ENCODE measurements at places on chromosomes 11 and 22. TPM values are rescaled to one million over a fixed set of nuclear protein-coding genes. Genes with fewer than 3 reads are reported as not detected.

The OR51B4 gene
- total RNA-seq = not detected

The EIF3L gene
- 204 TPM for total RNA-seq

The FGF3 gene
- not detected for total RNA-seq

The MMP1 gene
- total RNA-seq = 0.29 TPM

The PPP2R5B gene
- 30.6 TPM for total RNA-seq

The CD6 gene
- total RNA-seq = not detected

The GGTLC3 gene
- not detected for total RNA-seq

The C1QTNF5 gene
- 0.11 TPM for total RNA-seq

- DNase-seq = no peak
Measured at GRCh38 chr11:69307421-69307820, 13.5 kb downstream of the MYEOV start.

- peak; percentile 72 for DNase-seq
Measured at GRCh38 chr22:24503137-24503842, 8.2 kb downstream of the UPB1 start.

DNA sequence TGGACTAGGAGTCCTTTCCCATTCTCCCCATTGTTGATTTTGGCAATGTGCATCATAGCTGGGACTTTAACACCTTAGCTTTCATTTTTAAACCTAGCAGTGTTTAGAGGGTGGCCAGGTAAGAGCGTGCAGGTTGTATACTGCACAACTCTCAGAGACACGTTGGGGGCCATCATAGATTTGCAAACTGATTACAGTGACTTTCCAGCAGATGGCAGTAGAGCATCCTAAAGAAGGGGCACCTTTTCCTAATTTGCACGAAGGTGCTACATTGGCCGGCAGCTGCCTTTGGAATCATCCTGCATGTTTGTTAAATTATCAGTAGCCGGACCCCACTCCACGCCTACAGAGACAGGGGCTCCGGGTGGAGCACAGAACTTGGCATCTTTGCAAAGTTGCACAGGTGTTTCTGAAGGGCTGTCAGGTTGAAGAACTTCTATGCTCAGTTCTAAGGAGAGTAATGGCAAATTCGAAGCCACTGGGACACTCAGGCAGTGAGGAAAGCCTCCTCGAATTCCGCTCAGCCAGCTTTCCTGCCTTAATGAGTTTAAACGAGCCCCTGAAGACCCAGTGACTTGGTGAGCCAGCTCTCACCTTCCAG, 7.7 kb downstream of the LHFPL7 start:
- DNase-seq = no peak

DNA sequence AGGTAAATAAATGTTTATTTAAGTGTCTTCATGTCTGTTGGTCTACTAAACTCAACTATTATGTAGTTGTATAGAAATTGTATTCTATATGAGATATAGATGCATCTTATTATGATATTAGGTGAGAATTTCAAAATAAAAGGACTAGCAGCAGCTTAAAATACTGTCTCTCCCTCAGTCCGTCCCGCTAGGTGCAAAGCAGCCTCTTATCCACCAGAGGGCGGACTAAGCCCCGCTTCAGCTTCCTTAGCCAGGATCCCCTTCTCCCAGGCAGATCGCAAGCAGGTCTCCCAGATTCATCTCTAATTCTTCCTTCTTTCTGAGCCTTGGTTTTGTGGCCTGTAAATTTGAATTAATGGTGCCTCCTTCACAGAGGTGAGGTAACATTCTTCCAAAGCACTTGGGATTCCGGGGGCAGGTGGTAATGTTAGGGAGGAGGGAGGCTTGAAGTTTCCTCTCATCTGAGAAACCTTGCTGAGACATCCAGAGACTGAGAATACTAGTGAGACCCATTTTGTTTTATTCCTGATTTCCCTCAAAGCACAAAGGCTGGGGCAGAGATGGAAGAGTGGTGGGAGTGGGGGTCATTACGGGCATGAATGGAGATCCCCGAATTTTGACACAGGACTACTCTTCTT, 13.5 kb upstream of the INSC start:
- peak; percentile 63 for DNase-seq

DNA sequence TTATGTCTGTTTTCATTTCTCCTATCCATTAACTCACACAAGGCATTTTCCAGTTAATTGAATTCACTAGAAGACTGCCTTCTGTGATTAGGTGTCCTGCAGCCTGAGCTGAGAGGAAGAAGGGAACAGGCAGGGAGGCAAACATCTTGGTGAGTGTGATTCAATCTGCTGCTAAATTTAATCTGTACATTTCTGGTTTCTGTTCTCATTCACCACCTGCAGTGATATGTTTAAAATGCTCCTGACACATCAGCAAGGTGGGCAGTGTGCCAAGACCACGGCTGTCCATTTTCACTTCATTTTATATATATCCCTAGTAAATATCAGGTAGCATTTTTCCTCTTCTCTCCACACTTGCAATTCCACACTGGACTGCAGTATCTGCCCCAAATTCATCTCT, 416.5 kb downstream of the TMEM135 start:
- DNase-seq = no peak

DNA sequence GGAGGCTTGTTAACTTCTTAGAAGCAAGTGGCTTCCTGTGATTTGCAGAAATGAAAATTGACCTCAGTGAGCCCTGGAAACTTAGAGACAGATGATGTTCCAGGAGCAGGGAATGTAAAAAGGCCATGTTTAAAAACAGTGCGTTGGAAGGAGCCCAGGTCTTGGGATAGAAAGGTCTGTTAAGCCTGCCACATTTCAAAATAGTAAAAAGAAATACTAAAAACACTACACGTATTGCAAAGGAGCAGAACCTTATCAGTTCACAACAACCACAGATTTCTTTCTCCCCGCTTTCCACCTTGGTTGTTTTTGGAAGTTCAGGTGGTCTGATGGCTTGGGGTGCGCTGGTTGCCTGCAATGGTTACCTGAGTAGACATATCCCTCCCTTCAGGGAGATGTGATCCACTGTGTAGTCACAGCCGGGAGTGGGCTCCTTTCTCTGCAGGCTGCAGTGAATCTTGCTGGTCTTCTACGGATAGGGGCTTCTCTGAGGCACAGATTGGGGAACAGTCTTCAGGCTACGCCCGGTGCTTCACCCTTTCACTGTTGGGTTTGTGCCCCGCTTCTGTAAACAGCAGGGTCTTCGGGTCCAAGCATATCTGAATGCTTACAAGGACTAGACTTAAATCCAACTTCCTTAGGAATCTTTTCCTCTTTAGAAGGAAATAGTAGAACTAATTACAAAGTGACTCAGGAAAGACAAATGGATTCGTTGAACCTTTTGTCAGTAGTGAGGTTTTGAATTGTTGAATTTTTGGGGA, 1.9 kb downstream of the TEAD1 start:
- no peak for DNase-seq

GRCh38 chr11:118398791-118399559, 2.4 kb upstream of the ATP5MG start:
- DNase-seq = no peak

DNA sequence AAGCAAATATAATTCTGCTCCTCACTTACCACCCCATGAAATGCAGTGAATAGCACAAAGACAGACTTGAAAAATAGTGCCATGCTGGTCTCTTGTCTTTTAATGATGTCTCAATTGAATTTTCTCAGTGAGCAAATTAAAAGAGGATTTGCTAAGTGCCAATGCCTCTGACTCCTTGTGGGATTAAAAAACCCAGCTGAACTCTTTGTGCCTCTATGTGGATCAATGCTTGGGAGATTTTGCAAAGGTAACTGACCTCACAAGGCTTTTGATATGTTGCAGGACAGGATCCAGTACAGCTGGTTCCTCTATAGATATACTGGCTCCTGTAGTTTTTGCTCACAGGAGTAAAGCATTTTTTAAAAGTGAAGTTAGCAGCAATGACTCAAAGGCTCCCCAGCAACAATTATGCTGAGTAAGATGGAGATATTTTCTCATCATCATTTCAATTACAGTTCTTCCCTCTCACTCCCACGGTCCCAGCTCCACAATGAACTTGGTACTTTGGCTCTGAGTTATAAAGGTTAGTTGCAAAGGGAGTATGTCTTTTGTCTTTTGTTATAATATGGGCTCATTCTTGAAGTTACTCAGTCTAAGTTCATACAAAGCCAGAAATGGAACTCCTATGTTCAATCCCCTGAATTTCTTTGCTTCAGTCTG, 471.5 kb downstream of the LRRC4C start:
- DNase-seq = no peak

DNA sequence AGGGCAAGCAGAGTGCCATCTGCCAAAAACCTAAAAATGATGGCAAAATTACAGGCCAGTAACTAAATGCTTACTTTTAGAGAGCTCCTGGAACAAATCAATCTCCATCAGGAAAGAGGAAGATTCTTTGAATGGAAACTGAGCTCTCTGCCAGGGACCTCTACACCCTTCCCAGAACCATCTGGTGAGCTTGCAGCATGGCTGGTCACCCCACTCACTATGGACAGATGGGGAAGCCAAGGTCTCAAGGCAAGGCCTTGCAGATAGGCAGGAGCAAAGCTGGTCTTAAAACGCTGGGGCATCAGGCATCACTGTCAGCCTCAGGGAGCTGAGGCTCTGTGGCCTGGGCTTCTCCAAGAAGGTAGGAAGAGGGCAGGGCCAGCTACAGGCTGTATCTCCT, 36.2 kb downstream of the SERGEF start:
- no peak for DNase-seq

DNA sequence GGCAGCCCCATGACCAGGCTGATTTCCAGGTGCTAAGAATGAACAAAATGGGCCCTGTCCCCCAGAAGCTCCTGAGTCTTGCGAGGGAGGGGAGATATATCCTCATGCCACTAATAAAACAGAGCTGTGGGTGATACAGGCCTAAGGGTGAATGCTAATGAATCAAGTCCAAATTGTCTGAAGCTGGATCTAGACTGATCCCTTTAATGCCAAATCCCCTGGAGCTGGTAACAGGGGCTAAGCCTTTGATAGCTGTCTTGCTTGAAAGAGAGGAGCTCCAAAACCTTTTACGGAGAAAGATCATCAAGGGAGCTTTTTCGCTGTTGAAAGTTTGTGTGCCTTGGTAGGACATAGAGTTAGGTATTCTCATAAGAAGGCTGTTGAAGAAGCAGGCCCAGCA, 79.7 kb downstream of the PPFIBP2 start:
- DNase-seq = no peak

DNA sequence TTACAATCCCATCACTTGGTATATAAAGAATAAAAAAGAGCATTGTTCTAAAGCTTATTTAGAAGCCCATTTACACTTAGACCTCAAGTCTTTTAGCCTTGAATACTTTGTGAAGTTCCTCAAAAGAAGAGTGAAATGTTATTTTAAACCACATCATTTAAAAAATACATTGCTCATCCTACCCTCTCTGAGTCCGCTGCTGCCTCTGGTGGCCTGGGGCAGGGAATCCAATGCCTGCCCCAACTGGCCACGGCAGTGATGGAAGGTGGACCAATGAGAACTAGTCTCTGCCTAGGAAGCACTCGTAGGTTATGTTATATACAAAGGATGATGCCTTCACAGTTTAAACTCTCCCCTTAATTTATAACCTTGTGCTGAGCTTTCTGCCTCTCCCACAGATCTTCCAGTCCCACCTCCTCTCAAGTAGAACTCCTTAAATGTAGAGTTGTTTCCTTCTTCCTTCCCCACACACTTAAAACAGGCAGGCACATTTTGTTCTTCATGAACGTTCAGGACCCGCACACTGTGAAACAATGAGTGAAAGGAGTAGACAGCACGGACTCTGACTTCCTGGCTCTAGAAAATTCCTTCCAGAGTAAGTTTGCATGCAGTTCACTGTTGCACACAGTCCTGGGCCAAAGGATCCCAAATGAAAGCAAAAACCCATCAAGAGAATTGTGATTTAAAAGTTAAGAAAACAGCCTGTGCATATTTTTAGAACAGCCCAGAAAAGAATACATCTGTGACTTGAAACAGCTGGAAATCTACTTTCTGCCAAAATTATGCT, 167.8 kb downstream of the RRAS2 start:
- no peak for DNase-seq

- no peak for DNase-seq
Measured at GRCh38 chr22:16810188-16810802, 14.9 kb downstream of the XKR3 start.

DNA sequence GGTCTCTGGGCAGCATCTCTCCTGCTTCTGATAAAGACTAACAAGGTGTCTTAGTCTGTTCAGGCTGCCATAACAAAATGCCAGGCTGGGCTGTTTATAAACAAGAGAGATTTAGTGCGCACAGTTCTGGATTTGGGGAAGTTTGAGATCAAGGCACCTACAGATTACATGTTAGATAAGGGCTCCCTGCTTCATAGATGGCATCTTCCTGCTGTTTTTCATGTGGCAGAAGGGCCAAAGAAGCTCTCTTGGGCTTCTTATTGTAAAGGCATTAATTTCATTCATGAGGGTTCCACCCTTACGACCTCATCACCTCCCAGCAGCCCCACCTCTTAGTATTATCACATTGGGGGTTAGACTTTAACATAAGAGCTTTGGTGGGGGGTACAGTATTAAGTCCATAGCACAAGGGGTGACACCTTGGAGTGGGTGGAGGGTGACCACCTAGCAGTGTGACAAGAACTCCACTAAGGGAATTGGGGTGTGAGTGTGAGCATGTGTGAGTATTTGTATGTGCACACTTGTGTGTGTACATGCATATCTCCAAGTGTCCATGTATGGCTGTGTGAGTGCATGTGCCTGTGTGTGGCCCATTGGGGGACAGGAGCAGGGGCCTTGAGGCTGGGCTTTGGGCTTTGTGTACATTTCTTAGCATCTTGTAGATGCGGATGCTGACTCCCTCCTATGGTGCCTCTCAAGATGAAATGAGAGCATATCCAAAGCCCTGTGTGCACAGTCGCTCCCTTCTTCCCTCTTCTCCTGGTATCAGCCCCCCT, 42.7 kb downstream of the BCR start:
- no peak for DNase-seq

DNA sequence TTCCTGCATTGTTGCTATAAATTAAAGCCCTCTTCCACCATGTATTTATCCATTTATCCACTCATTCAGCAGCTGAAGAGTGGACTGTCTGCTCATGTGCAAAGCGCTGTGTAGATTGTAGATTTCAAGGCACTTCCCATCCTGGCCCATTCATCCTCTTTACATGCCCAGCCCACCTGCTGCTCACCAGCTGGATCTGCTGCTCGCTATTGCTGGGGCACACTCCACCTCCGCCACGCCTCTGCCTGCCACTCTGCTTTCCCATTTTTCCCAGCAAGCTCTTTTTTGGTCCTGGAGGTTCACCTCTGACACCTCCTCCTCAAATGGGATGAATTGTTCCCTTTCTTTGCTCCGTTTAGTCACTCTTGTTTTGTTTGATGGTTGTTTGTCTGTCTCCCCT, 48.3 kb downstream of the CEP164 start:
- no peak for DNase-seq

DNA sequence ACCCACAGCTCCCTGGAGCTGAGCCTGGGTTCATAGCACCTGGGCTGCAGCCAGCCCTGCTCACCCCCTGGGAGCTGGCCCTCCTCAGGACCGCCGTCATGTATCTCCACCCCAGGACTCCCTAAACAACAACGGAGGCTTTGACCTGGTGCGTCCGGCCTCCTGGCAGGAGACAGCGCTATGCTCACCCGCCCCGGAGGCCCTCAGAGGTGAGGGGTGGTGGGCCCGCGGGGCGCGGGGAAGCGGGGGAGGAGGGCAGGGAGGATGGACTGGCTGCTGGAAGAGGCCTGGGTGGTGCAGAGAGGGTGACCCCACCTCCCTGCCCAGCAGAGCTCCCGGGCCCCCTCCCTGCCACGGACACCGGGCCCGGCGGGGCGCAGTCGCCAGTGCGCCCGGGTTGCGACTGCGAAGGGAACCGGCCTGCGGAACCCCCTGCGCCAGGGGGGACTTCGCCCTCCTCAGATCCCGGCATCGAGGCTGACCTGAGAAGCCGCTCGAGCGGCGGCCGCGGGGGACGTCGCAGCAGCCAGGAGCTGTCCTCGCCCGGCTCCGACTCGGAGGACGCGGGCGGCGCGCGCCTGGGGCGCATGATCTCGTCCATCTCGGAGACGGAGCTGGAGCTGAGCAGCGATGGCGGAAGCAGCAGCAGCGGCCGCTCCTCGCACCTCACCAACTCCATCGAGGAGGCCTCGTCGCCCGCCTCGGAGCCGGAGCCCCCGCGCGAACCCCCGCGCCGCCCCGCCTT, 3.1 kb downstream of the MAPK8IP2 start:
- peak; percentile 39 for DNase-seq
